ENCODE measurements at places on chromosomes 4 and X.

GRCh38 chr4:164997324-164997723 is 19.9 kb upstream of the TRIM61 start:
- DNase-seq, result no peak

DNA sequence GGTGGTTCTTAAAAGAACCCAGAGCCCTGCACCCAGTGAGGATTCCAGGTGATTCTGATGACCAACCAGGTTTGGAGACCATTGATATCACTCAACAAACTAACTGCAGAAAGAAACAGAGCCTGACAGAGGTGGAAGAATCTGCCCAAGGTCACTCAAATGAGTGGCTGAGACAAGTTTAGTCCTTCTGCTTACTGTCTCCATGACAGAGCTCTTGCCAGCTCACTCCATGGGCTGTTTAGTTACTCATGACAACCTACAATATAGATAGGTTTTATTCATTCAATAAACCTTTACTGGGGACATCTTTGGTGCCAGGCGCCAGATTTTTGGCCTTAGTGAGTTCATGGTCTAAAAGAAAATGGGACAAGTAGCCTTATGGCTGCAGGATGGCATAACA is 124.3 kb downstream of the RAB28 start:
- DNase-seq, result no peak

DNA sequence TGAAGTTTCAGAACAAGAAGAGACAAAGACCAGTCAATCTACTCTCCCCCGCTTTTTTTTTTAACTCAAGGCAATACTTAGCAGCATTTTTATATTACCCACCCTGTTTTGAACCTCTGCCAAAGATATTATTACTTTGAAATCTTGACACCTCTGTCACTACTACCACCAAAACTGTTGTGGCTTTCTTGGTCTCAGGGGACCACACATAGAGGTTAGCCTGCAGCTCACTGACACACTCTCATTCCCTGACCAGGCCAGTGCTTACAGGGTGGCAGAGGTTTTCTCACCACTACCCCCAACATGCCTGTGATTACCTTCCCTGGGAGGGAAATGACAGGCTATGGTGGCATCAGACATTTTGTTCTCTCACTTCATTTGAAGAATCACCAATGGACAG is 137.4 kb upstream of the STIM2 start:
- DNase-seq, result no peak

- no peak for DNase-seq
Measured at GRCh38 chr4:7652451-7652881, 217.7 kb upstream of the PSAPL1 start.

GRCh38 chr4:119543779-119544178 is 84.8 kb downstream of the PDE5A start:
- no peak for DNase-seq

- DNase-seq, result no peak
Measured at GRCh38 chr4:7792616-7793015, 147.0 kb downstream of the AFAP1 start.

DNA sequence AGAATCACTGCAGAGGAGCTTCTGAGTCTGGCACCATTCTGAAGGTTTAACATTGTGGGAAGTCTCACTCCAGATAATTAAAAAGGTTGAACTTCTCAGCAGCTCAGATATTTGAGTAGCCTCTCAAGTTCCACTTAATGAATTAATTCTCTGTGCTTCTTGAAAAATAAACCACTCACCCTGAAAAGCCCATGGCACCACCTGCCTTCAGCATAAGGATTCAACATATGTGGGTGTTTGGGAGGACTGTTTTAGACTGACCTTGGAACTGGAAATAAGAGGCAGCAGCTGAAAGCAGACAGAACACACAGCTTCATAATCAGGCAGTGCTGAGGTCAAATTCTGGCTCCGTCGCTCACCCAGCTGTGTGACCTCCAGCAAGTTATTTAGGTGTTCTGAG is 100.6 kb downstream of the KCNIP4 start:
- no peak for DNase-seq

GRCh38 chr4:155419266-155419665 is 42.5 kb upstream of the MAP9 start:
- DNase-seq, result no peak

DNA sequence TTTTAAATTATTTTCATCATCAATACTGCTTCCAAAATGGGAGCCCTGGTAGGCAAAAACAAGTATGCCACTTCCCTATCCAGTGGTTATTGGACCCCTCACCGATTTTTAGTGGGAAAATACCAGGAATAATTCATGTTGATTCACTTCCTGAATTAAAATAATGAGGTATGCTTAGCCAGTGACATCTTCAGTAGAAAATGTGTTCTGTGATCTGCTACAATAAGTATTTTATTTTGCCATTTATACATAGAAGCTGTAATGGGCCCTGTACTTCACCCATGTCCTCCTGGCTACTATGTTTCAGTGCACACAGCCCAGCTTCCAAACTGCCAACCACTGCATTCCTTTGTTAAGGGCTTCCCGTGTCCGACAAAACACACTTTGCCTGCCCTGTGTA is 41.0 kb upstream of the KLHL34 start:
- no peak for DNase-seq

Data from stimulated activated CD8-positive, alpha-beta memory T cell treated with anti-CD3 and anti-CD28 coated beads, Interleukin-4, amount 100 ng/mL, for 4 hours (primary cell).